ENCODE measurements at places on chromosomes 1 and 21.

DNA sequence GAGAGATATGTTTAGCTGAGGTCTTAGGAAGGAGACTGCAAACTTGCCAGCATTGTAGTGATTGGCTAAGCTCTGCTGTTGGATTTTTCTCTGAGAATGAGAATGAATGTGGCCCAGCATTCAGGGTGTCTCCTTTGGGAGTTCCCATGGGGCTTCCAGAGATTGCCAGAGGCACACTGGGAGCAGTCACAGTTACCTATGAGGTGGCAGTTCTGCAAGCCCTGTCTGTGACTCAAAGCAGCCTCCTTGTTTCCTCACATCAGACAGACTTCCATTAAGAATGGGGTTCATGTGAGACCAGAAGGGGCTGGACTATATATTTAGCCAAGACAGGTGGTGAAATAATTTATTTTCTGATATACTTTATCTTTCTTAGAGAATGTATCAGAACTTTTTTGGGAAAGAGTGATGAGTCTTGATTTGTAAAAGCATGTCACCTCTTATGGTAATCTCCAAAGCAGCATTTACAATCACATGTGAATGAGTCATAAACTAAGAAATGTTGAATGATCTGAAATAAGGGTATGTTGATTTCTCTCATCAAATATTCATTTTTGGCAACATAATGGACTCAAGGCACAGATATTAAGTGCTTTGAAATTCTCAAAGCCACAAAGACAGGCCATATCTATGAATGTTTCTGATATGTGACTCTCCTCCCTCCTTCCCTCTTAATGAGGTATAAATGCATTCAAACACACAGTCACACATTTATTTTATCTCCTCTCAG, 9.5 kb upstream of the SLC19A2 start:
- no peak for DNase-seq

- no peak for DNase-seq
Measured at GRCh38 chr1:63634471-63634870, 41.3 kb downstream of the PGM1 start.

- no peak for DNase-seq
Measured at GRCh38 chr1:232938926-232939325, 11.5 kb upstream of the NTPCR start.

- no peak for DNase-seq
Measured at GRCh38 chr21:22223385-22223784, 1225.2 kb downstream of the NCAM2 start.

DNA sequence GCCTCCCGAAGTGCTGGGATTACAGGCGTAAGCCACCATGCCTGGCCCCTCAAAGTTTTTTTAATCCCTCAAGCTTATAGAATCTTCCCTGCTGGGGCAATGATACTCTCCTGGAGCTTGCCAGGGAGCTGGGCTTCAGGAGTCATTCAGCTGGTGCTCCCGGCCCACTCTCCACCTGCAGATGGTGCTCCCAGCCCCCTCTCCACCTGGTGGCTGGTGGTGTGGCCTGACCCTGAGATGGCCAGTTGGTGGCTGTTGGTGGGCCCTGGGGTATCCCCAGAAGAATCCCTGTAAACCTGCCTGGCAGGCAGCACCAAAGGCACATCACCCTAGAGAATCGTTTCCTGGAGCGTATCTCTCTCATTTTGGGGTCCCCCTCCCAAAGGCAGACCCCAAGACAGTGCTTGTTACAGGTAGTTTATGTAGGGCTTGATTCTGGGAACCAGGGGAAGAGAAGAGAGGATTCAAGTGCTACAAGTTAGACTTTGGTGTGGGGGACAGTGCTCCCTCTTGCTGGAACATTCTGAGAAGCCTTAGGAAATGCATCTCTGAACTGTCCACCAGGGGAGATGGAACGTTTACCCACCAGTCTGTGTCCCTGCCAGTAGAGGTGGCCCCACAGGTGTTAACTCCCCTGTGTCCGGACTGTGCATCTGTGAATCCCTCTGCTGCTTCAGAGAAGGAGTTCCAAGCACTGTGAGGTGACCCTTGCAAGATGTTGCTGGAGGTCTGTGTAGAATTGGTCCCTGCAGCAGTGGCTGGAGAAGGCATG, 29.1 kb upstream of the ACTL8 start:
- DNase-seq = no peak

DNA sequence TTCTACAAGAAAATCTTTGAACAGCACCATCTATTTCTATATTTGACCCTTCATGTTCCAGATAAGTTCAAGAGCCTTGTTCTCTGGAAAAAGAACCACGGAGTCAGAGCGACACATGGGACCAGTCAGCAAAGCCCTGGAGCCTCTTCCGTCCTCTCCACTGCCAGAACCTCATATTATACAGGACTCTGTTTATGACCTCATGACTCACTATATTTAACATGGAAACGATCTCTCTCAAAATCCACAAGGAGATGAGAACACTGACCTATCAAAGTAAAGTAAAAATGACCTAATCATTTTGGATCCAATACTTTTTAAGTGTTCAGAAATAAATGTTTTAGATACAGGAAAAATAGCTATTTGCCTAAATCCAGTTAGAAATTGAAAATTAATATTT, 124.6 kb upstream of the KRTAP19-8 start:
- no peak for DNase-seq

DNA sequence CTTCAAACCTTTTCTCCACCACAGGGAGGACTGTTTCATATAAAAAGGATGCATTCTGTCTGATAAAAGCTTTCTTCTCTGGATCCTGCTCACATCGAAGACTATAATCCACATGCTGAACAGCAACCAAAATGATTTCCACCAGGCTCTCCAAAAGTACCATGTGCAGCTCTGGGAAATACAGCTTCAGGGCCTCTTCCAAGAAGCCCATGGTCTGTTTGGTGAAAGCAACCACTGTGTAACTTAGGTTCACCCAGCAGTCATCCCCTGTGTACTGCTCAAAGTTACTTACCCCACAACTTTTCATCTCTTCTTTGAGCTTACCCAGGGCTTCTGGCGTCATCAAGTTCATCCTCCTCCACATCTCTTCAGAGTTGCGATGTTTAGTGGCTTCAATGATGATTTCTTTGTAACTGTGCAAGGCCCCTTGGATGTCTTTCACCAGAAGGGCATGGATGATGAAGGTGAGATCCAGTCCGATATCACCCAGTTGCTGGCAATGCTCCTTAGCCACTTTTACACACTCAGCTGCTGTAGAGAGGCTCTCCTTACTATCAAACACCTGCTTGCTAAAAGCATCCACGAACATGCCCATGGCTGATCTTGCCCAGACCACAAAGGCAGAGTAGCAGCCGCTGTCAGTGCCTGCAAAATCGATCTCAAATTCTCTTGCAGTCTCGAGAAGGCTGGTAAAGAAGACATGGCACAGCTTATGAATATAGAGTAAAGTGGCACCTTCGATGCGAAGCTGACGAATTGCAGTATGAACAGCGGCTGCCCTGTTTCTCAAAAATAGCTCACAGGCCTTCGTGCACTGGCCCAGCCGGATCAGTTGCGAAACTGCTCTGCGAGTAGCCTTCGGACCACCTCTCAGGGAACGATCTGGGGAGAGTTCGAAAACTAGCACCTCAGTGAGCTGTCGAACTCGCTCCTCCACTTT, 1.7 kb downstream of the EXOC8 start:
- DNase-seq = no peak

Measured in G401 (cell line).